KG1 (cell line): ENCODE measurements at places on chromosomes 2 and 18.

DNA sequence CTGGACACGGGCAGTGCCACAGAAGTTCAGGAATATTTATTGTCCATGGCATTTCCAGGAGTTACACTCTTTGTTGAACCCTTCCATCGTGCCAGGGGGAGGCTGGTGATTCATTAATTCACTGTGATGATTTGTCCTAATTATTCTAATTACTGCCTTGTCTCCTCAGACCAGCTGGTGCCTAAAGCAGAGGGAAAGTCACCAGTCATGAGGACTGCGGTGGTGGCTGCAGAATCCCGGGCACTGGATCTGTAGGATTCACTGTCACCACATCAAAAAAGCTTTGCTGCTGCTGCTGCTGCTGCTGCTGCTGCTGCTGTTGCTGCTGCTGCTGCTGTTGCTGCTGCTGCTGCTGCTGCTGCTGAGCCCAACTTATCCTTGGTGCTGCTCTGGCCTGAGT lies 908.2 kb downstream of the TSN start:
- no peak for DNase-seq

DNA sequence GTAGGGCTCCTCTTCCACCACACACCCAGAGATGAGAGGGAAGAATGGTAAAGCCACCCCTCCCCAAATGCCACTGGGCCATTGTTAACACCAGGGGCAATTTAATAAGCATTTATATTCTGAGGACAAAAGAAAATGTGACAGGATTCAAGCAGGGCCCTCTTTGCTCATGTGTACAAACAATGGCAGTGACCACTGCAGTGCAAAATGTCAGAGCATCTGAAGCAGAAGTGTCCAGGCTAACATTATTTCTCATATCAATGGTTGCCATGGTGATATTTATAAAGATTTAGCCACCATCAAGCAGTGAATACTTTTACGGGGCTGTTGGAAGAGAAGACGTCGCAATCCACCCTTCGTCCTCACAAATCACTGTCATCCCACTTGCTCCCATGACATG lies 10.8 kb upstream of the EPB41L3 start:
- DNase-seq, result no peak

DNA sequence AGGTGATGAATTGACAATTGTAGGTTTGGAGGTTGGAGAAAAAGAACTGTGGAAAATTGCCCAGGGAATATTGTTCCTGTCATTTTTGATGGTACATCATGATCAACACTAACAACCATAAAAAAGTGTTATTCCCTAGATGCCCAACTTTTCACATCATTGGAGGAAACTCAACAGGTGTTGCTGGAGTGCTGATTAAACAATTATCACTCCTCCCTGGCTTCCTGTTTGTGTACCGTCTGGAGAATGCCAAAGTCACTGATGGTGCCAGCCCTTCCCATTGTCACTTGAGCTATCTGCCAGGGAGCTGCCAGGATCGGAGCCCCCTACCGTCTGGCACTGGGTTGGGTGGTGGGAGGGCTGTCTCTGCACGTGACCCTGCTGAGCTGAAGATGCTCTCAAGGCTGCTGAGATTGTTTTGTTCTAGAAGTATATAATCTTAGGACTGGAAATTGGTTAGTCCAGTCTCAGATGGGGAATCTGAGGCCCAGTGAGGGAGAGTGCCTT lies 156.9 kb downstream of the PRKCE start:
- DNase-seq, result no peak

DNA sequence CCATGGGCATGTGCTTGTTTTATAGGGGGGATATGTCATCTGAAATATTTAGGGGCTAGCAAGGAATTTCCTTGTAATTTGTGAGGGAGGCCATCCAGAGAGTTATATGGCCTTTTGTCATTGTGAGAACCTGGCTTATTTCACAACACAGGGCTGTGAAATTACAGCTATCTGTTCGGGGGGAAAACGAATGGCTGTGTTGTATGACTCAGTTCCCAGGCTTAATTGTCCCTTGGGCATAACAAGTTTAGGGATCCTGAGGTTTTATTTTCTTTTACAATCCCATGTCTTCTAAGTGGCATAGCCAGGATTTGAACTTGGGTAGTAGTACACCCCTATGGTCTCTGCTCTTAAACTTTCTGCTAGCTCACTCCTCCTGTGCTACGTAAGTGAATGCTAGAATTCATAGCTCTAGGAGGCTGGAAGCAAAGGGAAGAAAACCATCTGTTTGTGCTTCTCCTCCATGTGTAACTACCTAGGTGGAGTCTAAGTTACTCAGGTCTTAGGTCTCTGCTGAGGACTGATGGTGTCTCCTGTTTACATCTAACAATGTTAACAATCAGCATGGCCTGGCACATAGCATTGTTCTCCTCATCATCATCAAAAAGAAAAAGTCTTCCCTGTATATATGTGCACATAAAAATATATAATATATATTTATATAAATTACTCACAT lies 53.8 kb downstream of the SKA1 start:
- DNase-seq, result no peak

DNA sequence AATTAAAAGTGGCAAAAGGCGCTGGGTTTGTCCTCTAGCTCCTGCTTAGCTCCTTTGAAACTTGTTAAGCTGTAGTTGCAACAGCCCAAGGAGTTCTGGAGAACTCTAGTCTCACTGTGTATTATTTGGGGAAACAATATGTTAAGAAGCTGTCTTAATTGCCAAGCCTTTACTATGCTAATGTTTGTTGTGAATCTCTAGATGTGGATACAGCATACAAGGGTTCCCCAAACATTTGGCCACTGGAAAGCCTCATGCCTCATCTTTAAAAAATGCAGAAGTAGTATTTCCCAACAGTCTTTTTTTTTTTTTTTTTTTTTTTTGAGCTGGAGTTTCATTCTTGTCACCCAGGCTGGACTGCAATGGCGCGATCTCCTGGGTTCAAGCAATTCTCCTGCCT lies 236.7 kb downstream of the PRKCE start:
- no peak for DNase-seq

GRCh38 chr2:191291471-191291870 lies 46.3 kb downstream of the MYO1B start:
- no peak for DNase-seq

DNA sequence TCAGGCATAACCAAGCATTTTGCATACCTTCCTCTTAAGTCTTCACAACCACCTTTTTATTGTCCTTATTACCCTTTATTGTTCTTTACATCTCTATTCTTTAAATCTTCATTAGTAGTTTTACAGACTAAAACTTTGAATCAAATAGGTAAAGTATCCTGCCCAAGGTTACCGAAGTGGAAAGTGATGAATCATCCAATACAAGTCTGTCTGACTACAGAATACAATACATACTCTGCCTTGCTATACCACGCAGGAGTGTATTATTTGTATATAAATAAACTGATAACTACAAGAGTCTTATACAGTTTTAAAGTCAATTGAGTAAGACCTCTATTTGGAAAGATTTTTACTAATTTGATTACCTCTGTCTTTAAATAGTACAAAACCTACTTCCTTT lies 196.0 kb downstream of the ZEB2 start:
- no peak for DNase-seq
